ENCODE measurements at places on chromosomes 3 and 15.

GRCh38 chr3:53516339-53516738 lies 21.9 kb downstream of the CACNA1D start:
- no peak for DNase-seq

- no peak for DNase-seq
Measured at GRCh38 chr3:26636096-26636727, 13.6 kb downstream of the LRRC3B start.

GRCh38 chr3:143974271-143975238 lies 2.9 kb downstream of the DIPK2A start:
- peak; percentile 68 for DNase-seq

GRCh38 chr3:142844339-142844977 lies 44.4 kb downstream of the PCOLCE2 start:
- DNase-seq = peak; percentile 73

DNA sequence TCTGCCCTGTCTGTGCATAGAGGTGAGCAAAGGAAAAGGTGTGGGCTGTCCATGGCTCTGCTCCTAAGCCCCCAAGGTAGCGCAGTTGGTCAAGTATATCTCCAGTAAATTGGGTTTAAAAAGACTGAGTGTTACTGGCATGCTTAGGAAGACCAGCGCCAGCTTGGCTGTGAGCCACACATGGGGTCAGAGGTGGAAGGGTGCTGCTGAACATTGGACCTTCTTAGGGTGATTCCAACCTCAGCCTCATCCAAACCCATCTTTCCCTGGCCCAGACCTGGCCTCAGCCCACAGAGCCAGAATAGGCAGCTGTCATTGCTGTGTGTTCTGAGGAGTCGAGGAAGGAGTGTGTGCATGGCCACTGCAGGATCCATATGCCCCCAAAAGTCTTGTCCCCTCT lies 5.6 kb downstream of the IL17RE start:
- no peak for DNase-seq

GRCh38 chr3:117036259-117036799 lies 326.8 kb downstream of the TUSC7 start:
- peak; percentile 88 for DNase-seq

- DNase-seq = peak; percentile 75
Measured at GRCh38 chr3:38117748-38118420, 19.0 kb downstream of the ACAA1 start.

GRCh38 chr15:52021892-52022540 lies 3.0 kb downstream of the MAPK6 start:
- DNase-seq = no peak

GRCh38 chr3:170178651-170179050 lies 2.9 kb downstream of the PHC3 start:
- no peak for DNase-seq

DNA sequence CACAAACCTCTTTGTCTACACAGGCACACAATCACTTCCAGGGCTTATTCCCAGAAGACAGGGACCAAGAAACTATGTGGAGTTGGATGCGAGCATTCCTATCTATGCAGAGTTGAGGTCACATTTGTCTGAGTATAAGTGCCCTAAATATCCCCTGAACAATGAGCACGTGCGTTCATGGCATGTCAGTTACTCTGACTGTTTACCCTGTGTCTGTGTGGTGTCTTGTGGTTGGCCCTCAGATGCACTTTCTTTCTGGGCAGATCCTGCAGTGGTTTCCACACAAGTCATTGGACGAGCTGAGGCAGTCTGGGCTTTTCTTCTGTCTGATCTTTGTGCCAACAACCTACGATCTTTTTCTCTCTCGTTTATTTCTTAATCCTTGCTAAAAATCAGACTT lies 134.5 kb downstream of the FBN1 start:
- no peak for DNase-seq

- DNase-seq = no peak
Measured at GRCh38 chr3:119323723-119324085, 29.5 kb downstream of the ARHGAP31 start.

DNA sequence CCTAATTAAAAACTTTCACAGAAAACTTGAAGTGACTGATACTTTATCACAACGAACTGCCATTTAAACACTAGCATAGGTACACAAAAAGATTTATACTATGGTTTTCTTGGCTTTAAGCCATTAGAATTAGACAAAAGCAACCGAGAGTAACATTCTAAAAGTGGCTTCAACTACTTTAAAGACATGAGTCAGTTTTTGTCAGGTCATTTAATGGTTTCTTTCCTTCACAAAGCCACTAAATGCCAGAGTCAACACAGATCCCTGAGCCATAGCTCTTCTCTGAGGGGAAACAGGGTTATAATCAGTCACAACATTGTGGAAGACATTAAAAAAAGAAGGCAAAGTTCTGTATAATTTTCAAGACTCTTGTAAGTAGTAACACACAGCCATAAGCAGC lies 54.6 kb downstream of the CAPN3 start:
- no peak for DNase-seq

DNA sequence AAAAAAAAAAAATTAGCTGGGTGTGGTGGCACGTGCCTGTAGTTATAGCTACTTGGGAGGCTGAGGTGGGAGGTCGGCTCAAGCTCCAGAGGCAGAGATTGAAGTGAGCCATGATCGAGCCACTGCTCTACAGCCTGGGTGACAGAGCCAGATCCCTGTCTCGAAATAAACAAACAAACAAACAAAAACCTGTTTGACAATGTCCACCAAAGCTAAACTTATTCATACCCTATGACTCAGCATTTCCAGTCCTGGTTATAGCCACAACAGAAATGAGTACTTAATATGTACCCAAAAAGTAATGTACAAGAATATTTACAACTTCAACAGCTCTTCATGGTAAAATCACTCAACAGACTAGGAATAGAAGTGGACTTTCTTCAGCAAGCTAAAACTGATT lies 31.1 kb downstream of the SERP1 start:
- DNase-seq = no peak

DNA sequence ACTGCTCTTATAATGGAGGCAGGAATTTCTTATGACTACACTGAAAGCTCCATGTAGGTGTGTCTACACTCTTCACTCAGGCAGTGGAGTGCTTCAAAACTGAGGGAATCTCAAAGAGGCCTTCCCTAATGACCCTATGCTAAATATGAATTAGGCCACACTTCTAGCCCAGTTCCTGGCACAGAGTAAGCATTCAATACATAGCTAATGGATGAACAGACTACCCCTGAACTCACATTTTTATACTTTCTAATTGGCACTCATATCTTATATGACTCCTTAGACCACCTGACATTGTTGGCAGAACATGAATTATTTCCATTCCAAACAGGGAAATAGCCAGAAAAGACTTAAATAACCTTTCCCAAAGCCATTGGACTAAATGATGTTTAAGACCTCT lies 3.4 kb downstream of the RARRES1 start:
- DNase-seq = no peak

DNA sequence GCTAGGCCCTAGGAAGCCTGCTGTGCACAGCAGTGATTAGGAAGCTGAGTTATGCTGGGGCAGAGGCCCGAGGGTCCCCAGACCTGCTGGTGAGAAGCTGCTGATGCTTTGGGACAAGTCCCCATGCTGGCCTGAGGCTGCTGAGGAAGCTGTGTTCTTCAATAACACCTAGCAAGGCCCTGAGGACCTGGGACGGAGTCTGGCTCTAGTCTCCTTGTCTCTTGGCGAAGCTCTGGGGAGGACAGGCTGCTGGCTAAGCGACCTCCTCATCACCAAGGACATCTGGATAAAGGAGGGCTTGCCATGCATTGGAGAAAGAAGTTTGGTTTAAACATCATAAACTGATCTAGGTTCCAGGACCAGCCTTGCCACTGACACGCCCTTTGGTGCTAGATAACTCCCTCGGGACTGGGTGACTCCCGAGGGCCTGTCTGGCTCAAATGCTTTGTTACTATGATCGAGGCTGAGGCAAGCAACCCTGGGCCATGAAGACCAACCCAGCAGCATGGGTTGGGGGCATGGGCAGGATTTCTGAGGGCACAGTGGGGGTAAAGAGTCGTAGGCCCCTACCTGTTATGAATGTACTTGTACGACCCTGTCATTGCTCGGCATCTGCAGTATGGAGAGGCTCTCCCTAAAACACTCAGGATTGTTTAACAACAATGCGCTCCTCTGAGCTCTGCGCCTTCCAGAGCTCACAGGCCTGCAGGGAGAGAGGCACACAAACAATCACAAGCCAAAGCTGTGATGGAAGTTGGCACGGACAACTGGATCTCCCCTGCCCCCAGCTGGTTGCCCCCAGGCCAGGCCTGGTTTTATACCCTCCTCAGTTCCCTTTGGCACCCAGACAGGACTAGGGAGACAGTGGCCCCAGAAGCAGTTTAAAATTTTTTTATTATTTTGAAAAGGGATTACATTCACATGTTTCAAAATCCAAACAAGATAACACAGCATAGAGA lies 64.4 kb downstream of the LINGO1 start:
- no peak for DNase-seq

DNA sequence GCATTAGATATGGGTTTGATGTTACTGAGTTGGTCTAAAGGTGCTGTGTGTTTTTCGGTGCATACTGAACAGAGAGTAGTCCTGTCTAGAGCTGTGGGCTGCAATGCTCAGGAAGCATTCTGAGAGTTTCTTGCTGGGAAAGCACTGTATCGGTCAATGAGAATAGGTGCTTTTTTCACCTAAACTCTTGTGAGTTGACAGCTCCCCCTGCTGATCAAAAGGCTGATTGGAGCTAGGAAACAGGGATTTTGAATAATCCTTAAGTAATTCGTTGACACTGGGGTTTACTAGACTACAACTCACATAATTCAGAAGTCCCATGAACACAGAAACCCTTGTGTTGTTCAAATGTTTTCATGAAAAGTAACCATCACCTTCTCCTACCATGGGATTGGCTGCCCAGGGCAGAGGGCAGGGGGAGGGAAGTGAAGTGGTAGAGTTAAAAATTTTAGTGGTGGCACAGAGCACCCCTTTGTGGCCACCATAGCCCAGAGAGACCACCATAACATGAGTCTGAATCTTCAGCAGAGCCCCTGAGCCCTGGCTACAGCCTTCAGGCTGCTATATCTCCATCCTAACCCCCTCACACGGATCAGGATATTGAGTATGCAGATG lies 13.0 kb upstream of the MANF start:
- DNase-seq = peak; percentile 71

- DNase-seq = no peak
Measured at GRCh38 chr3:194095464-194095863, 40.5 kb upstream of the HES1 start.

DNA sequence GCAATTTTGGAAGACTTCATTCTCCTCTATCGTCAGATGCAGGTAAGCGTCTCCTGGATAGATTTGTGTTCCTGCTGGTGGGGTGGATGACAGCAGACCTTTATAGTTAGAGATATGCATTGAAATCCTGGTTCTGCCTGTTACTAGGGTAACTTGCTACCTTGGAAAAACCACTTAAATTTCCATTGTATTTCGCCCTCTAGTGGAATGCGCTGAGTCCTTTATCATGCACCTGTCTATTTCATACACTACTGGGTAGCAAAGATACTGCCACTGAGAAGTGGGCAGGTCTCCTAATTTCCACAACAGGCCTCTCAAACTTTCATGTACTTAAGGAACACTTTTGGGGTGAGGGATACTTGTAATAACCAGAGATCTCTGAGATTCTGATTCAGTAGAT lies 209.5 kb upstream of the SUCLG2 start:
- no peak for DNase-seq

DNA sequence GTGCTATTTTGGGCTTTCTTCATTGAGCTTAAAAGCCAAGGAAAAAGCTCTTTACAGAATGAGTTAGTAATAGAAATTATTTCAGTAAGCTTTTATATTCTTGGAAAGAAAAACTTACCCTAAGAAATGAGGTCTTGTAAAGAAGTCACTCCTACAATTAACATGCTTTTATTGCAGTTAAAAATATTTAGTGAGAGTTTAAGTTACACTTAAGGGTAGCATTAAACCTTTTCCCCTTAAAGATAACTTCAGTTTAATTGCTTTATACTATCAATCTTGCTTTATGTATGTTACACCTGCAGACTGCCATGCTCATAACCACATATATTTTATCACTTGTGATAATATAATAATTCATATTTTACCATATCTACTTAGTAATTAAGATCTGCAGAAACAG lies 426.2 kb downstream of the PLCL2 start:
- DNase-seq = no peak

DNA sequence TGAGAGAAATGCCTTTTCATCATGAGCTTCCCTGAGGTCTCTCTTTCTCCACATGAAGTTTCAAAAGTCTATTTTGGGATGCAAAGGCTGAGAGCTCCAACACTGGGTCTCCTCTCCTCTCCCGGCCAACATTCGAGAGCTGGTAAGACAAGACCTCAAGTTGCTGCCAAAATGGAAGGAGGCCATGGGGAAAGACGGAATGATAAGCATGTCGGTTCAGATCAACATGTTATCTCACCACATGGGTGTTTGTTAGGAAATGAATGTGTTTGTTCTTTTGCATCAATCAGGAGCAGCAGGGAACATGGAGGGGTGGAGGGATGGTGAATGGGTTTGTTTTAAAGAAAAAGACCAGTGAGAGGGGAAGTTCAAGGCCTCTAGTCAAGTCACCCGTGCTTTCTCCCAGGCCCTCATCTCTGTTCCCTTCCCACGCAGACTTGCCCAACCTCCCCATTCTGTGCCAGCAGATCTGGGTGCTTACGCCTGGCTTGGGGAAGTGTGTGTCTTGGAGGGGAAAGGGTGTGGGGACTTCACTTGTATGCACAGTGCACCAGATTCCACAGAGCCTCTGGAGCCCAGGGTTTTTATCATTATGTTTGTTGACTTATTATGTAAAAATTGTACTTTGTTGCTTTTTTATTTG lies 23.5 kb upstream of the ATP10A start:
- DNase-seq = no peak

DNA sequence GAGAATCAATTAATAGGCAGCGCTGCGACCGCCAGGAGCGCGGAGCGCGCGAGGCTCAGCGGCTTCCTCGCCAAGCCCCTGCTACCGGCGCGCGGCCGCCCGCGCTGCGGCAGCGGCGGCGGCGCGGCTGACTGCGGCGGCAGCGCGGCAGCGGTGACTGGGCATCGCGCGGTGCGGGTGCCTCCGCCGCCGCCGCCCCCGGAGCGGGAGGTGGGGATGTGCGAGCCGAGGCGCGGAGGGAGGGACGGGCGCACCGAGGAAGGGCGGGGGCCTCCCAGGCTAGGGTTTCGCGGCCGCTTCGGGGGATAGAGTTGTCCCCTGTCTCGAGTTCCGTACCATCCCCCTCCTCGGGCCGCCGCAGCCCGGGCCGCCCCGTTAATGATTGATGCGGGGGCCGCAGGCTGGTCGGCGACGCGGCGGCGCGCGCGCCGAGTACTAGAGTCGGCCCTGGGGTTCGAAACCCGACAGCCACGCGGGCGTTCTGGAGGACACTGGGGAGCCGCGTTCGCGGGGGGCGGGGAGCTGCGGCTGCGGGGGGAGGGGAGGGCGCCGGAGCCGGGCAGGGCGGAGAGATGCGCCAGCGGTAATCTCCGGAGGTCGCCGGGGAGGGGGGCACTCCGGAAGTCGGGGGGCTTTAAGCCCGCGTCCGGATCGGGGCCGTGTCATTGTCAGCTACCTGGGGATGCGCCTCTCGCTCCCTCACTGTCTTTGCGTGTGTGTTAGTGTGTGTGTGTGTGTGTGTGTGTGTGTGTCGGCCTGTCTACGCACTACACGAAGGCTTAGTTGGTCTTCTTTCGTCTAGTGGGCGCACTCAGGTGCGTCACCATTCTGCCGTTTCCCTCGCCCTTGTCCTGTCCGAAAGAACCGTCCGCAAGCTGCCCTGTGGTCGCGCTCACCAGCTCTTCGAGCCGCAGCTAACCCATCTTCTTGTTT lies at the start of gene PAQR9:
PAQR9 (minus strand) TSS at position 159 of the 933 bp plus-strand sequence. CDS start 338 bp downstream, outside the sequence.
- no peak for DNase-seq
